ENCODE measurements at places on chromosomes 3 and 15.

- DNase-seq: no peak
Measured at GRCh38 chr15:33430577-33430976, 119.8 kb downstream of the RYR3 start.

DNA sequence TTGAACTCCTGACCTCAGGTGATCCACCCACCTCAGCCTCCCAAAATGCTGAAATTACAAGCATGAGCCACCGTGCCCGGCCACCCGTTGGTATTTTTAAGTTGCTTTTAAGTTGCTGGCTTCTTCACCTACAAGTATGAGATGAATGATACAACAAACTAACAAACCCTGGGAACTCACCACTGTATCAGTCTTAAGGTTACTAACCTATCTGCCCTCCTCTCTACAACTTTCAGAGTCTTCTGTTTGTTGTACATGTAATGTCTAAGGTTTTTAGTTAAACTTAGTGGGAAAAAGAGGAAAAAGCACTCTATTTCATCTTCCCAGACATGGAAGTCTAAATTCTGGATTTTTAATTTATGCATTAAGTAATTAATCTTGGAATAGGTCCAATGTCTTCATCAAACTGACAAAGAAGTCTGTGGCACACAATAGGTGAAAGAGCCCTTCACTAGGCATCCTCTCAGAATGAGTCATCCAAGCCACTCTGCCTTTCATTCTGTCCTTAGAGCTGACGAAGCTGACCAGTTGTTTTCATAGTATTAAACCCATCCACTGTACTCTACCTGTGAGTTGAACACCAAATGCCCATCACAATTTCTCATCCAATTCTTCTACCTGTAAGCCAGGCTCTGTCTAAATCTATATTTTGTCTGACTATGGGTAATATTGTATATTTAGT is 936.1 kb downstream of the TUSC7 start:
- no peak for DNase-seq

DNA sequence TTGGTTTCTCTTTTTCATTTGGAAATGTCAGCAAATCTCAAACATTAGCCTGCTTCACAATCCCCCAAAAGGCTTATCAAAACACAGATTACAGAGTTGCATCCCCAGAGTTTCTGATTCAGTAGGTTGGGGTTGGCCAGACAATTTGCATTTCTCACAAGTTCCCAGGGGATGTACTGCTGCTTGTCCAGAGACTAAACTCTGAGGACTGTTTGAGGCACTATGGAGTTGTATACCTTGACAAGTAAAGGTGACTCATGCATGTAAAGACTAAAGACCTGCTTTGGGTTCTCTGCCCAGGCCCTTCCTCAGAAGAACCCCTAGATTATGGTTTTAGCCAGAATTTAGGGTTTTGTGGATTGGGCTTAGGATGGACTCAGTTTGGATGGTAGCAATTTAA is 151.1 kb upstream of the ARHGEF26 start:
- no peak for DNase-seq

GRCh38 chr3:73786321-73786807 is 161.6 kb upstream of the PDZRN3 start:
- DNase-seq: no peak

DNA sequence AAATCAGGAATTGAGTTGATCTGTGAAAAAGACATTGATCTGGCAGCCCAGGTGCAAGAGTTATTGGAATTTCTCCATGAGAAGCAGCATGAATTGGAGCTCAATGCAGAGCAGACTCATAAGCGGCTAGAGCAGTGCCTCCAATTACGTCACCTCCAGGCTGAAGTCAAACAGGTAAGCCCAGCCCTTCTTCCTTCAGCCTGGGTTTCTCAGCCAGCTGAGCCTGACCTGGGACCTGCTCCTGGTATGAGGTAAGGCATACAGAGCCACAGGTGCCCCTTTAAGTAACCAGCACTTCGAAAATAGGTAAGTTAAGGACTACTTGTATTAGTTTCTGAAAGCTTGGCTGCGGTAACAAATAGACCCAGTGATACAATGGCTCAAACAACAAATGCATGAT is 307.4 kb upstream of the UMPS start:
- DNase-seq: no peak

DNA sequence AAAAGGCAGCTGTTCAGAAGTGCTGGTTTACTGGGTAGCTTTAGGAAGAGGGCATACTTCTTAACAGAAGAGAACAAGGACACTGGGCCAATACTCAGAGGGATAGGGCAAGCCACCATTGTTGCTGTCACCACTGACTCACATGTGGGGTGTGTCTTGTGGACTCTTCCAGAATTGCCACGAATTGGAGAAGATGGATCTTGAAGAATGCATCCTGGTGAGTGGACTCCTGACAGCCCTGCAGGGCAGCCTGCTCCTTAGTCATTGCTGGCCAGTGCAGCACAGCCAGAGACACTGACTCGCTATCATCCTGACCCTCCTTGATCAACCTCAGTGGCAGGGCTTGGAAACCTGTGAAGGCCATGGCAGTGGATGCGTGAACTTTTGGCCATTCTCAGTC is 62.3 kb downstream of the UBP1 start:
- no peak for DNase-seq

DNA sequence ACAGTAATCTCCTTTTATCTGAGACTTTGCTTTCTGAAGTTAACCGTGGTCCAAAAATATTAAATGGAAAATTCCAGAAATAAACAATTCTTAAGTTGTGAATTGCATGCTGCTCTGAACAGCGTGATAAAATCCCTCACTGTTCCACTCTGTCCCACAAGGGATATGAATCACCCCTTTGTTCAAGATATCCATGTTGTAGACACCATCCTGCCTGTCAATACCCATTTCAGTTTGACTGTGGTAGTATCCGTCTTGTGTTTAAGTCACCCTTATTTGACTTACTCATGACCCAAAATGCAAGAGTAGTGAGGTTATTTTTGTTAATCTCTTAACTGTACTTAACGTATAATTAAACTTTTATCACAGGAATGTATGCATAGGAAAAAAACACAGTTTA is 435.0 kb downstream of the SHQ1 start:
- no peak for DNase-seq

DNA sequence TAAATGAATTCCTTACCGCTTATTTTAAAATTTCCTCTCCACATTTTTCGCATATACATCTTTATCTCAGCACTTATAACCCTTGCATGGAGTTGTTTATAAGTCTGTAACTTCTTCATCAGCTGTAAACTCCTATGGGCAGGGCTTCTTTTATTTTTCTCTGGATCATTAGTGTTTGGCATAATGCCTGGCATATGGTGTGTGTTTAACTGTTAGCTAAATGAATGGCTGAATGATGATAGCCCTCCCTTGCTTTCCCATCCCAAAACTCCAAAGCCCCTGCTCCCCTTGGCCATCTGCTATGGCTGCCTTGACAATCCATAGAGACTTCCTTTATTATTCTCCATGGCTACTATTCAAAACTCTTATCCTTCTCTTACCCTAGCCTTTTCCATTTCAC is 48.1 kb upstream of the SEMA6D start:
- no peak for DNase-seq

- no peak for DNase-seq
Measured at GRCh38 chr3:10547841-10548783, 42.7 kb upstream of the ATP2B2 start.

DNA sequence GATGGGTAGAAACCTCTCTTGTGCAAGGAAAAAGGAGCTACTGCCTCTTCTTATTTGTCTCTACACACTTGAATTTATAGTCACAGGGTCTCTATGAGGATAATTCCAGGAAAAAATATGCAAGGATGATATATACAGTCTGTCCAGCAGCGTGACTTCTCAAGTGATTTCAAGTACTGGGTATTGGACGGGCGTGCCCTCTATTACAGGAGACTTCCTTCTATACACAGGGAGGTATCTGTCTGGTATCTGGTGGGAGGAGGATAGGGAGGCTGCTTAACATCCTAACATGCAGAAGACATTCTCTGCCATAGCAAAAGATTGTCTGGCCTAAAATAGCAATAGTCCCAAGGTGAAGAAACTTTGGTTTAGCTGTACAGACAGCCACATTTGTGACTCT is 146.1 kb downstream of the TPRG1 start:
- no peak for DNase-seq

- no peak for DNase-seq
Measured at GRCh38 chr3:124149081-124149480, 157.2 kb upstream of the ROPN1 start.

GRCh38 chr3:3951071-3951470 is 151.8 kb downstream of the LRRN1 start:
- DNase-seq: no peak
